Stimulated activated CD8-positive, alpha-beta memory T cell treated with anti-CD3 and anti-CD28 coated beads, Interleukin-4, amount 100 ng/mL, for 4 hours (primary cell): ENCODE measurements at places on chromosomes 3 and 15.

DNA sequence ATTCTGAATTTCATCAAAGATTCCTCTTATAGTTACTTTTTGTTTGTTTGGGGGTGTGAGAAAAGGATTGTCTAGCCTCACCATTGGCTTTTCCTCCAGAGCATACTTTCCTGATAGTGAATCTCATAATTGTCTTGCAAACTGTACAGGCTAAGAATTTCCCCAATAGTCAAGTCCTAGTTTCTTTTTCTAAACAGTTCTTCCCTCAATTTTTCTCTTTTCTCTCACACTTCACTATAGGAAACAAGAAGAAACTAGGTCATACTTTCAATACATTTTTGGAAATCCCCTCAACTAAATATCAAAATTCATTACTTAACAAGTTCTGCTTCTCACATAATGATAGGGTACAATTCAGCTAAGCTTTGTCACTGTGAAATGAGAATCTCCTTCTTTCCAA lies 241.9 kb downstream of the IL20RB start:
- no peak for DNase-seq

- DNase-seq: no peak
Measured at GRCh38 chr3:64666171-64666588, 21.6 kb downstream of the ADAMTS9 start.

DNA sequence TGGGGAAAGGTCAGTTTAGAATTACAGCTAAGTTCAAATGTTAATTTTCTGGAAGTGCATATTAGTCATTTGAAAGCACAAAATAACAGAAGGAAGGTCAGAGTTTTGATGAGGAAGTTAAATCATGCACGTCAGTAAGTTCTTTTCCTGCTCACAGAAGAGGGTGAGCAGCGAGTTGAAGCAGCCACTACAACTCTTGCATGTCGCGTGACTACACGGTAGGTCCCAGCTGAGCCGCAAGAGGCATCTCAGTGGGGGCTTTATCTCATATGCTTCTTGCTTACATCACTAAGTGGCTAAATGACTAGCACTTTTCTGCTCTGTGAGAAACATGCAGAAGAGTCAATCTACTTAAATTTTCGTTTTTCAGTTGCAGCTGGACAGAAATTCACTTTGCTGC lies 21.3 kb upstream of the SEC62 start:
- no peak for DNase-seq

DNA sequence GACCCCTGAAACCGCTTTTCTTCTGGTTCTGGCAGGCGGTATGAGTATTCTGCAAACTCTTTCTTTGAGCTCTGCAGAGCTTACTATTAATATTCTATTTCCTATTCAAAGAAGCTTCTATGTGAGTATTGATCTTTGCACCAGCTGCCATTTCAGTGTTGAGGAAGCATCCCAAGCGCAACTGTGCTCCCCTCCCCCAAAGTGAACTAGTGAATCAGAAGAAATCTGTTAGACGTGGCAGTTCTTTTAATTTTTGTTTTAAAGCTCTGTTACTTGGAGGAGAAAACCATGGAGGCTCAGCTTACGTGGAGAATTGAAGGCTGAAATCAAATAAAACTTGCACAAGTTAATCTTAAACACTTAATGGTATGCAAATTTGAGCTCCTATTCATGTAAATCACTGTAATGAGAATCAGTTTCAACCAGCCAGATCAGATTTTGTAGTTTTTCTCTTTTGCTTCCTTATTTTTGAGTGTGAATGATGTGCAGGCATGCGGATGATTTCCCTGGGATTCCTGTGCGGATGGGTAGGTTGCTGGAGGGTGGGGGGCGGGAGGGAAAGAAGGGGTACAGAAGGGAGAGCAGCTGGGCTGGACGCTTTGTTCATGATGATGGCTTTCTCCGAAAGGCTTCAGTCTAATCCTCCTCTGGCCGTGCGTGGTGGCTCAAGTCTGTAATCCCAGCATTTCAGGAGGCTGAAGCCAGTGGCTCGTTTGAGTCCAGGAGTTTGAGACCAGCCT lies 16.1 kb upstream of the AGBL1 start:
- no peak for DNase-seq

- no peak for DNase-seq
Measured at GRCh38 chr15:92149465-92149864, 244.2 kb upstream of the ST8SIA2 start.

GRCh38 chr15:71496336-71496955 lies 313.9 kb upstream of the NR2E3 start:
- no peak for DNase-seq

- no peak for DNase-seq
Measured at GRCh38 chr3:196793246-196793645, 53.6 kb downstream of the PAK2 start.

- no peak for DNase-seq
Measured at GRCh38 chr3:58613236-58614132, 36.3 kb upstream of the FAM107A start.

DNA sequence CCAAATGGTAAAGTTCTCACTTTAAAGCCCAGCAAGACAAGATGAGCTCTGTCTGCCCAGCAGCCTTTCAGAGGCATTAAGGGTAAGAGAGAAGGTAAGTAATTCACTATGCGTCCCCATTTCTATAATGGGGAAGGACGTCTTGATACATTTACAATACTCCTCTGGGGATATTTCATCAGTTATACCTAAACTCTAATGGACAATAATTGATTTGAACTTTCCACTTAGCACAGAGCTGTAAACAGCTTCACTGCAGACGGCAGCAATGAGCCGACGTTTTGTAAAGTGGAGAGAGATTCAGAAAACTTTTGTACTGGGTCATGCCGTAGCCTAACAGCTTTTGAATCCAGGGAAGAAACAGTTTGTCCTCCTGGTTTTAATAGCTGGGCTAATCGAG lies 127.4 kb downstream of the TIGIT start:
- no peak for DNase-seq

- no peak for DNase-seq
Measured at GRCh38 chr3:188507244-188507720, 353.3 kb downstream of the LPP start.

DNA sequence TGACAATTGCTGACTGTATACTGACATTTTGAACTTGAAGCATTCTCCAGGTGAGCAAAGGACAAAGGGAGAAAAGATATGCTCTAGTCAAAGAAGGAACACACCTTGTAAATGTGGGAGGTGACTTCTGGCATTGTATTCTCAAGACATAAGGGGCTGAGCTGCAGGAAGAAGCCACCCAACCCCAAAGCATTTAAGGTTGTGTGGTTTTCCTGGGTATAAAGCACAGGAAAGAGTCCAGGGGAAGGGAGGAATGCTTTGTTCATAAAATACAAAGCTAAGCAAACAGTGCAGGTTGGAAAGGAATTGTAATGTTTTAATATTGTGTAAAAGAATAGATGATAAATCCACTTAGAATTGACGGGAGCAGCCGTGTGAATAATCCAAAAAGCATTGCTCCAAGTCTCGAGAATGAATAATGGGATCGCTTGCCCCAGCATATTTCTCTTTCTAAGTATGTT lies 102.4 kb upstream of the LRIG1 start:
- no peak for DNase-seq

DNA sequence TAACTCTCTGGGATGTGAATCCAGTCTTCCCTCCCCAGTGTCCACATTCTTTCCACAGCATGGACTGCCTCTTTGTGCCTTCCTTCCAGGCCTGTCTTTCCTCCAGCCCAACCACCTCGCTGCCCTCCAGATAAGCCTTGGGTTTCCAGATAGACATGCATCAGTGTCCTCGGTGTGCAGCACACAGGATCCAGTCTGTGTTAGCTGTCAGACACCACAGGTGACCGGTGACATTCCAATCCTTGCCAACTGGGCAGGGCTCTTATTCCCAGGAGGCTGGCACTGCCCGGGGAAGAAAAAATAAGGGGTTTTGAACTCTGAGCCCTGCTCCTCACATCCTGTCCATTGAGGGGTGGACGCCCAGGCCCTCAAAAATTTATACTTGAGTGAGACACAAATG lies 6.0 kb upstream of the SLC6A1 start:
- no peak for DNase-seq

- no peak for DNase-seq
Measured at GRCh38 chr15:49134683-49135341, 20.6 kb downstream of the COPS2 start.

- DNase-seq: no peak
Measured at GRCh38 chr3:98262046-98262445, 2.0 kb upstream of the OR5H6 start.

DNA sequence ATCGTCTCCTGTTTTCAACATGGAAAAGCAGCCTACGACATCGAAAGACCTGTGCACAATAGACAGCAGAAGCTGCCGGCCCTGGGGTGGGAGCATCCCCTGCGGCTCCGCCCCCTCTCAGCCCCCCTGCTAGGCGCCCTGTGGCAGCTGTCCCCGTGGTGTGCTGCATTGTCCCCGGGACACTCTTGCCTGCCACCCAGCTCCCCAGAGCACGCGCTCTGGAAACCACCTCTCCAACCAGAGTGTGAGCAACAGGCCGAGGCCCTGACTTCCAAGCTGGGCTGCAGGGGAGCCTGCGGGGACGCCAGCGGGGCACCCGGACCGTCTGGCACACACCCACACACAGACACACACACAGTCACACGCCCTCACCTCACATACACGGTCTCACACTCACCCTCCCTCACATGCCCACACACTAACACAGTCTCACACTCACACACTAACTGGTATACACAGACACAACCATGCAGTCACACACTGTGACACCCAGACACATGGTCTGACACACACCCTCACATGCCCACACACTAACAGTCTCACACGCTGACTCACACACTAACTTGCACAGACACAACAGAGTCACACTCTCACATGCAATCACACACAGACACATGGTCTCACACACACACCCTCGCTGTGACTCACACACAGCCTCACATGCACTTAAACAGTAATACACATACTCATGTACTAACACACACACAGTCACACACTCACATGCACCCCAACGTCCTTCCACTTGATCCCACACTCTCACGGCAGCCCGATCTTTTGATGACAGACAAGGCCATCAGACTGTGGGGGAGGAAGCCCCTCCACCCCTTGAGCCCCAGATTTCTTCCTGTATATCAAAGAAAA lies 94.7 kb downstream of the OCA2 start:
- no peak for DNase-seq

DNA sequence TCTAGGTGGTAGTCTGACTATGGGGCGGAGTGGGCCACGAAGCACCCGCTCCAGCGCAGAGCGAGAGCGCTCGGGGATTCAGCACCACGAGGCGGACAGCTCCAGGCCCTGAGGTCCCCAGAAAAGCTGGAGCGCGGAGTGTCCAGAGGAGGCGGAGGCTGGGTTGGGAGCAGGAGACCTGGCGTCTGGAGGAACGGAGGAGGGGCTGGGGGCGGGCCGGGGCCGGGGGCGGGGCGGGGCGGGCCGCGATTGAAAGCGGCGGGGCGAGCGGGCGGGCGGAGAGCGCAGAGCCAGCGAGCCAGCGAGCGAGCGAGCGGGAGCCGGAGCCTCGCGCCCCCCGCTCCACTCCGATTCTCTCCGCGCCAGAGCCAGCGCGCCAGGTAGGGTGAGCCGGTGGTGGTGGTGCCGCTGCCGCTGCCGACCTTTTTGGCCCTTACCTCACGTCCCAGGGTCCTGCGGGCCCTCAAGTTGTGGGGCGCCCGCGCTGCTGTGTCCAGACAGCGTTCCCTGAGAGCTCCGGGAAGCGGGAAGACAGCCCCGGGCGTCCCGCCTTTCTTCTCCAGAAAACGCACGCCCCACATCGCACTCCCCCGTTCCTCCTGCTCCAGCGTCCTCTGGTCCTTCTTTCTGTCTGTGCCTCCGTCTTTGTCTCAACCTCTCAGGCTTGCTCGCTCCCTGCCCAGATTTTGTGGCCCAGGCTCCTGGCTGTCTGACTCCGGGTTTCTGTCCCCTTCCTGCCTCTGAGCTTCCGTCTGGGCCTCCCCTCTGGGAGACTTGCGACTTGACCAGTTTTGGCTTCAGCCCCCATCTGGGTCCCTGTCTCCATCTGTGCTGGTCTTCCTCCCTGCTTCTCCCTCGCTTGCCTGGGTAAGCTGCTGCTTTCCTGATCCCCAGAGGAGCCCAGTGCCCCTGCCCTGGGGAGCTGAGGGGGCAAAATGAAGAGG lies at the start of gene GRM2:
TSS of gene GRM2 (plus strand) at position 281 of the 944 bp plus-strand sequence. CDS start 1,916 bp downstream, outside the sequence.
- no peak for DNase-seq

GRCh38 chr3:53353202-53353601 lies 5.9 kb upstream of the DCP1A start:
- DNase-seq: no peak

GRCh38 chr3:4979428-4980228 lies at the start of gene BHLHE40:
Gene BHLHE40, plus strand, starts transcription at chr3:4979437. Its CDS starts 282 bp downstream, at chr3:4979719.
- no peak for DNase-seq

DNA sequence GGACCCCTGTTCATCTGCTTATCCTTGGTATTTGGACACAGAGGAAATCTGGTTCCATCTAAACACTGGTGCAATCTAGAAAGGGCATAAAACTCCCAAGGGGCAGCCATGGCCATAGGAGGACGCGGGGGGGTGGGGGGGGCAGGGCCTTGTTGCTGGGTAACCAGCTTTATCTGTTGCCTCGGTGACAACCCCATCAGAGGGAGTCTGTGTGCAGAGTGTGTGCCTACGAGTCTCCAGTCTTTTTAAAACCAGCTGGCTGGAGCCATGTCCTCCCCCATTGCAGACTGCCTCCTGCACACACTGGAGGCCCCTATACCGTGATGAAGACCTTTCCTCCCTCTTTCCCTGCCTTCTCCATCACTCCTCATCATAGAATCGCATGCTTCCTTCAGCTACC lies 26.4 kb upstream of the CORO2B start:
- DNase-seq: no peak

- DNase-seq: no peak
Measured at GRCh38 chr3:138921316-138922292, 25.3 kb downstream of the FOXL2 start.

- no peak for DNase-seq
Measured at GRCh38 chr15:56524915-56525314, 60.0 kb upstream of the MNS1 start.

DNA sequence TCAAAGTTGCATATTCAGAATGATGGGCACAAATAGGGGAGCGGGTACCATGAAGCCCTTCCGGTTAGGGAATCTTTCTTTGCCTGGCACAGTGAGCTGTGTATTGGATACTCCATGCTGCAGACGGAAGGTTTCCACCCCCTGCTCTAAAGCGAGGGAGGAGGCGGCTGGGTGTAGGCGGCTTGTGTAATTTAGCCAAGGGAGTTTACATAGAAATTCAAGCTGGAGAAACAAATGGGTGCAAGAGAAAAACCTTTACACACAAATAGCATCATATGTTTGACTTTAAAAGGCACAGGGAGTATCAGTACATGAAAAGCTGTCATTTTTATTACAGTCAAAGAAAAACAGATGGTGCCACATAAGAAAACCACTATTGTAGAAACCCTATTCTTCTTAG lies 59.3 kb upstream of the ADCY5 start:
- no peak for DNase-seq

- no peak for DNase-seq
Measured at GRCh38 chr15:101433396-101433795, 56.1 kb downstream of the PCSK6 start.

DNA sequence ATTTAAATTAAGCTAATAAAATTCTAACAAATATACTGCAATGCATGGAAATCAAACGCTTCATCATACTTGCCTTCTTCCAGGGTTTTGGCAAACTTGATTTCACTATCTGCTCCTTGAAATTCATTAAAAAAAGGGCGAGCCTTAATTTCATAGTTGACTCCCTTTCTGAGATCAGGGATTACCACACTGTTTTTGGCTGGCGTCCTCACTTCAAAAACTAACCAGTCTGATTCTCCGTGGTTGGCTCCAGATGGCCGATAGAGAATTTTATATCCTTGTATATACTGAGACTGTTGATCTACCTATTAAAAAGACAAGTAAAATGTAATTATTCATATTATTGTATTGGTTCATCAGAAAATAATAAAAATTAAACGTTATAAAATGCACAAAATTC lies 1106.8 kb downstream of the ROBO1 start:
- DNase-seq: no peak

- DNase-seq: no peak
Measured at GRCh38 chr15:101578443-101578894, 73.7 kb downstream of the TM2D3 start.

- no peak for DNase-seq
Measured at GRCh38 chr3:160224256-160224655, 966 bp upstream of the C3orf80 start.
